ENCODE measurements at places on chromosomes 5 and 9.

DNA sequence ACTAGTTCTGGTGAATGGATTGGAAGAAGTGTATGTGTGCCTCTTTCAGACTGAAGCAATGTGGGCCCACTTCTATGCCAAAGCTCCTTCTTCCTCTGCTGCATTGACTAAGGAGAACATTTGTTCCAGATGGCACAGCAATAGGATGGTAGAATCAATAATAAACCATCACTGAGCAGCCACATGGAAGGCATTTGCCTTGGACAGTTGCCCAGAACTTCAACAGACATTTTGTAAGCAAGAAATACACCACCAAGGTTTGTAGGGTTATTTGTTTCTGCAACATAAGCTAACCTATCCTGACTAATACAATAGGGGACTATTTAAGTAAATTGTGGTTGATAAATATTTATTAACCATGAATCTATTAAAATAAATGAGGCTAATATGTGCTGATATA is 37.7 kb upstream of the CSNK1G3 start:
- DNase-seq, result no peak

GRCh38 chr9:35470894-35471293 is 19.0 kb upstream of the RUSC2 start:
- DNase-seq, result no peak

GRCh38 chr5:112289465-112289864 is 129.6 kb downstream of the EPB41L4A start:
- DNase-seq, result no peak

DNA sequence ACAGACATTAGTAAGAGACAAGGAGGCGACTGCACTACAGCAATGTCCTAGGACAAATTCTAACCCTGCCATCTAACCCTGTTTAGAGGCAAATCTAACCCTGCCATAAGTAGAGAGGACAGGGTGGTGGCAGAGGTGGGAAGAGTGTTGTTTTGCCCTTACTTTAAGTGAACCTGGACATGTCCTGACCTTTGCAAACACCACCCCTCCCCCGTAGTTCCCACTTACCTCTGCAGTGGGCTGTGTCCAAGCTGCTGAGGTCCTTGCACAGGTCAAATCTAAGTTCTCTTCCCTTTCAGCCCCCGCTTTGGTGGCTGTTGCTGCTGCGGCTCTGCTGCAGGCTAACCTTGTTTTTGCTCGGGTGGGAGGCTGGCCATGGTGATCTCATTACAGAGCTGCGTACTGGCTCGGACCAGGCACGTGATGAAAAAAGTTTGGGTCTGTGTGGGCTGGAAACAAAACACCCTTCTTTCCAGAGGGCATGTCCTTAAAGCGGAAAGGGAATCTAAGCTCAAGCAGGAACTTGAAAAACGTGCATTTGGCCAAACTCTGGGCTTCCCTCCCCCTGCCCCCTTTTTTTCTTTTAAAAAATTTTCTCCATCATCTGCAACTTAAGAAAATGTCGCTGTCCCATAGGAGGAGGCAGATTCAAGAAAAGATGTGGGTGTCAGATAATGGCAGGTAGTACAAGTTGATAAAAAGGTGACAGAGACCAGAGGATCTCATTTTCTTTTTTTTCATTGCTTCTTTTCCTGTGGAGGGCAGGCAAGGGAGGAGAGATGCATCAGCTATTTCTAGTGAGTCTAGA is at the start of gene FAXDC2:
FAXDC2 (minus strand) TSS at position 349 of the 808 bp plus-strand sequence. CDS start 12,425 bp downstream, outside the sequence.
- DNase-seq, result peak; percentile 82

Measured in right lobe of liver (tissue), 6 donors.